ENCODE measurements at places on chromosomes 3 and 15.

- no peak for DNase-seq
Observed at GRCh38 chr15:32870240-32871033, 152.6 kb downstream of the GREM1 start.

DNA sequence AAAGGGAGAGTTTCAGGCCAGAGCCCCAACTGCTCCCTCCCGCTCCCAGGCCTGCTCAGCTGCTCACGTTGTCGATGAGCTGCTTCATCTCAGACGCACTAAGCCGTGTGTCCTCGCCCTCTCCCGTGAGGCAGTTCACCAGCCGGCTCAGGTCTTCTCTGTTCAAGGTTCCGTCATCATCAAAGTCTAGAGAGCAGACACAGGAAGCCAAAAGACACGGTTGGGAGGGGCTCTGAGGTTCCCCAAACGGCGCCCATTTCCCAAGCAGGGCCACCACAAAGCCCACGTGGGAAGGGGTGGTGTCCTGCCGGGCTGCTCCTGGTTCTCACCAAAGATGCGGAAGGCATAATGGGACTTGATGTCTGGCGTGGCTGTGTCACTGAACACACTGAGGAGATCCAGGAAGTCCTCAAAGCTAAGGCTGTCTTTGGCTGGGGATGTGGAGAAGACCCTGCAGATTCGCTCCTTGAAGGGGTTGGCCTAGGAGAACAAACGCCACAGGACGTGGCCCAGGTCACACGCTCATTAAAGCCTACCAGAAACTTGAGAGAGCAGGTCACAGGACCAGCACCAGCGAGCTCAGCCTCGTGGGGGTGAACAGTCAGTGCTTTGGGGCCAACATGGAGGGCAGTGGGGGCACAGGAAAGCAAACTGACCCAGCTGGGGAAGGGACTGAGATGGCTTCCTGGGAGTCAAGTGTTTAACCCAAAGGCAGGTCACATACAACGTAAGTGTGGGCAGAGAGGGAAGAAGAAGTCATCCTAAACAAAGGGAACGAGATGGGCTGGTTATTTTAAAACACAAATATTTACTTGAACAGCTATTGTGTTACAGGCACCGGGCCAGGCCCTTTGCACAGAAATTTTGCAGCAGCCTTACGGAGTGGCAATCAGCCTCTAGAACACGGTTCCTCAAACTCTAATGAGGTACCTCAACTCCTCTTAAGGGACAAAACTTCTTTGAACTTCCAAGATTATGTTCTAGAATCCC lies 2.4 kb downstream of the CIB1 start:
- DNase-seq, result peak; percentile 96

- DNase-seq, result no peak
Observed at GRCh38 chr3:125052624-125053303, 3.0 kb downstream of the HEG1 start.

DNA sequence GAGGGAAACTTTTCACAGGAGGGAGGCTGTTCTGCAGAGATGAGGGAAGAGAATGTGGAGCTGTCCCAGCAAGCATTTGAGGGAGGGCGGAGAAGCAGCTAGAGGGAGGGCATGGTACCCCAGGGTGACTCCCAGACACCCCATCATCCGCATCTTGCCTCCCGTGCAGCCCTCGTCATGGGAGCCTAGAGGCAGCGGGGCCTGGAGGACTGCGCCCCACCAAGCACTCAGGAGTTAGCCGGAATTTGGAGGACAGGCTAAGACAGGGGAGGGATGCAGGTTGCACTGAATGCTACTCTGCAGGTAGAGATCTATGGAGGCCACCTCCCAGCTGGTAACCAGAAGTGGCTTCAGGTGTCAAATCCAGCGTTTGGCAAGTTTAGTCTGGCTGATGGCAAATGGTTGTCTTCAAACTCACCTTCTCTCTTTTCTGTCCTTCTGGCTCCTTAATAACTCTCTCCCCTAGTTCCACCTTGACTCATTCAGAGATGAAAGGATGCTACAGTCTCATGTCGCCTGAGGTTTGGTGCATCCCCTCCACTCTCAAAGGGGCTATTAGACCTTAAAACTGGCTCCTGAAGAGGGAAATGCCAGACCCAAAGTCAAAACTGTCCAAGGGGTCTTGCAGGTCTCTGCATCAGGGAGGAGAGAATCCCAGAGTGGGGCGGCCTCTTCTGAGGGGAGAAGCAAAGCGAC lies 155.9 kb upstream of the TLE3 start:
- DNase-seq, result no peak

All from CD14-positive monocyte (primary cell).